ENCODE measurements at places on chromosomes 7 and 10.

DNA sequence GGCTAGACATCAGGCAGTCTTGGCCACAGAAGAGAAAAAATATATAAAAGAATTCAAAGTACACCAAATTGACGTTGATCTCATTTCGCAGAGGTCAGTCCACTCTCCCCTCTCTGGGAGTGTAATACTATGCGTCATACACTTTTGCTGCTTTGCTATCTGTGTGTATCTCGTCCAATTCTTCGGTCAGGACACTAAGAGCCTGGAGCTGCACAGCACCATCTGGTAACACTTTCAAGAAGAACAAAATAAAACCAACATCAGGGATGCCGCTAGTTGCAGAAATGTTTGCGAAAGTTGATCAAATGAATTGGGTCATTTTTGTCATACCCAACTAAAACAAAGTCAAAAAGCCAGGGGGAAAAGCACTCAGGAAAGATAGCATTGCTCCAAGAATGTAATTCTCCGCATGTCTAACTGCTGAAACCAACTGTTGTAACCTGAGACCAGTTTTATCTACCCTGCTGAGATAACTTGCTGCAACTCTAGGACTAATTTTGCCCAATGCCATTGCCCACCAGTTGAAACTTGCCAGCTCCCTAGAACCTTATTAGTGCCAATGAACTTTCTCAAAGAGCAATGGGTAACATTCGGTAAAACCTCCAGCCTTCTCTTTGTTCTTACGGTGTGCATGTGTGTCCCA, 23.0 kb downstream of the TMEM176A start:
- DNase-seq: no peak

DNA sequence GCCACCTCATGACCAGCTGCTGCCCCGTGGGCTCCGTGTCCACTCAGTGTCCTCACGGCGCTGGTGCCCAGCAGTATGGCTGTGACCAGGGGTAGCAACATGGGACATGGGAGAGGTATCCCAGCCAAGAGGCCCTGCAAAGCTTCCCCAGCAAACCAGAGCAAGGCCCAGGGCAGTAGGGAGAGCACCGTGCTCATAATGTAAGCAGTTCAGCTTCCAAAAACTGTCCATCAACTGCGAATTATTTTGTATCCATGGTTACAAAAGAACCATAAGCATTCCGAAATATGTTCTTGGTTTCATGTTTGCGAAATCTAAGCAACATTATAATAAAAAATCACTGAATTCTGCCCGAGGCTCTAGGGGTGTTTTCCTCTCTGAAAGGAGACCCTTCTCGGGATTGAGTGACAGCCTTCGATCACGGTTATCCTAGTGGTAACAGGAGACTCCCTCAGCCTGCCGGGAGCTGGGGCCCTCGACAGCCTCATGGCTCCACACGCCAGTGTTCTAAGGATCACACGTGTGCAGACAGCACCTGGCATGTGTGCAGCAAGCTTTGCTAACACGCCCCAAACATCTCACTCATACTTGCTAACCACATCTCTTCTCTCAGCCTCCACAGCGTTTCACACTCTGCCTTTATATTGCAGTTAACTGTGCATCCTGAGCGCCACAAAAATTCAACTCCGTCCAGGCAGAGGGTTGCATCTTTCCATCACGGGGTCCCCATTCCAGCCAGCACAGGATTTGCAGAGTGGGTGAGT, 117.6 kb downstream of the DIP2C start:
- DNase-seq: no peak

DNA sequence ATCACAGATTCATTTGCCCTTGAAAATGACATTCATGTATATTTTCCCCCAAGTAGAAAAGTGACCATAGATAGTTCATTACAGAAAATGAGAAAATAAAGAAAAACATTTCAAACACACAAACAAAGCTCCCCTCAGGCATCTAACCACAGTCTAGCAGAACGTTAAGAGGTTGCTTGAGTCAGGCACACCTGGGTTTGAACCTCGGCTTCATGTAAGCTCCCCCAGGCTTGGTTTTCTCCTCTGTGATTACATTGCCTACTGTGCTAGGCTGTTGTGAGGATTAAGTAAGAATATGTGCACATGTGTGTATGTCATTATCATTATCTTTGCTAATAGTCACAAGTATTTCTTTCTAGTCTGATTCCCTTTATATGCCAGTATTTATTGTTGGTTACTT, 9.1 kb downstream of the DNTT start:
- no peak for DNase-seq

- no peak for DNase-seq
These were observed 530.6 kb downstream of the TFEC start for GRCh38 chr7:115499956-115500355.

- DNase-seq: peak; percentile 66
These were observed 66.4 kb downstream of the HK1 start for GRCh38 chr10:69344591-69345252.

DNA sequence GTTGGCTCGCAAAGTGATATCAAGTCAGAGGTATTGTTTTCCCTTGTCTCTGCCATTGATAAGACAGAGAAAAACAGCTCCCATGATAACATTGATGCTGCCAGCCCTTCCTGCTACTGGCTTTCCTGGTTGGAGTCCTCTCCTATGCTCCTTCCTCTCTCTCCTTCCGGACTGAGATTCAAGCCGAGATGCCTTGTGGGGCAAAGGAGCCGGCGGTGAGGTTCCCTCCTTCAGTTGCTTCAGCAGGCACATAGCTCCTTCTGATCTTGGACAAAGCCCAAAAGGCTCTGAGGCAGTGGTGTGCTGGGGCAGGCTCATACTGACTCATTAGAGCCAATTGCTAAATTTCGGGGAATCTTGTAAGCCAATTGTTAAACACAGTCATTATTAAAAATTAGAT, 8.8 kb upstream of the ZCCHC24 start:
- no peak for DNase-seq

DNA sequence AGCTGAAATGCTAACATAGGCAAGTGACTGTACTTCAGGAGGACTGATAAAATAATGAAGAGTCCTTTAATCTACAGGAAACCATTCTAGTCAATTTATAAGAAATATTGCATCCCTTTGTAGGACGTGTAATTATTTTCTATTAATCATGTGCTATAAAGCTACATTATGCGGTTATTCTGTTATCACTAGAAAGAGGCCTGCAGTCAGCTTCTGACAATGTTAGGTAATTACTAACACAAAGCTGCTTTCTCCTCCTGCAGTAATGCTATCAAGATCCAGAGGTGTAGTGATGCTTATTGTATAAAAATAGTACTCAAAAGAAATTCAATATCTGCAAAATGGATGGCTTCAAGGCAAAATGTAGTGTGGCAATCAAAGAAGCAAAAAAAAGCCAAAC, 191.1 kb downstream of the SKAP2 start:
- DNase-seq: peak; percentile 60

DNA sequence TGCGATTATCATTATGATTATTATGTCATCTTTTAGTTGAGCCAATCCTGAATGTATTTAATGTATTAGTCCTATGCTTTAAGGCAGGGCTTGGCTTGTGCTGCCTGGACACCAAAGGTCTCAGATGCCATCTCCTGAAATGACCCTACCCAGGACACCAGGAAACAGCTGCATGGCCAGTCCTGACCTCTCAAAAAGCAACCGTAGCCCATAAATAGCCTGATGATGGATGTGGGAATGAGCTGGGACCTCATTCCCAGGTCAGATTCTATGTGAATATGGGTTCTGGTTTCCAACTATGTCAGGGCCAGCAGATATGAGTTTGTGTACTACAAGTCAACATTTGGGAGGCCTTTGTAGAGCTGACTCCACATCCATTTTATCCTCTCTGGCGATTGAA, 438.4 kb downstream of the NRG3 start:
- no peak for DNase-seq

DNA sequence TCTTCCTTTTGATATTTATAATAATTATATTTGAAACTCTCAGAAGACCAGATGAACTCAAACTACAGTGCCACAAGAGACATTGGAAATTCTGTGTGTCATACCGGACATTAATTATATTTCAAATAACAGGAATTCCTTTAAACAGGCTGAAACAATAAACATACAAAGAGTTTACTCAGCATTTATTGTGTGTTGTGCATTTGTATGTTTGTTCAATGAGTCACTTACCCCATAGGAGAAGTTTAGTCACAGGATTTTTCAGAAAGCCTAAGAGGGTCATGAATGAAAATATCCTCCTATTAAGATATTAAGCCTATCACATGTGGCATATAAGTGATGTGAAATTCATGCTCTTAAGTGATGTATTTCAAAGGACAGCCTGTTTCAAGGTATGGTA, 566.8 kb downstream of the CNTNAP2 start:
- DNase-seq: no peak

DNA sequence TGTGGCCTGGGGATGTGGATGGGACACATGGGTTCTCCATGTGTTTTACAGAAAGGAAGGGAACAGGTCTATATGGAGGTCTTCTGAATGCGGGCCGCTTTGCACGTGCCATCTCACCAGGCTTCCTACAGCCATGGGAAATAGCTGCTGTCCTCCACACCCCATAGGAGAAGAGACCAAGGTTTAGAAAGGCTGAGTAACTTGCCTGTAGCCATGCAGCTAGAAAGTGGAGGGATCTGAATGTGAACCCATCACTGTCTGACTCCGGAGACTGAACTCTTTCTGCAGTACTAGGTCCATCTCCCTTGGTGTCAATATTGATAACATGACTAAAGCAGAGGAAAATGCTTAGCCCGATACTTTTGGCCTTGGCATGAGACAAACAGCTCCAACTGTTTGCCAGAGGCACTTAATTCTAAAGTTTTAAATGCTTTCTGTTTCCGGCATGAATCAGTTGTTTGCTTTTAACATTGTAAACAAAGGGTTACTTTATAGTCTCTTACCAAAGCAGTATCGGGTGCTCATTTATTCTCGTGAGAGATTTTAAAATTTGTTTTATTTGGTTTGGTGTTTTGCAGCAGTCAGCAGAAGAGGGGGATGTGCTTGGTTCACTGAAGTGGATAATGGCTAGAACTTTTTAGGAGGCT, 64.8 kb upstream of the LOXL4 start:
- DNase-seq: no peak

- DNase-seq: peak; percentile 86
These were observed 24.6 kb upstream of the ITGA8 start for GRCh38 chr10:15744217-15744865.

DNA sequence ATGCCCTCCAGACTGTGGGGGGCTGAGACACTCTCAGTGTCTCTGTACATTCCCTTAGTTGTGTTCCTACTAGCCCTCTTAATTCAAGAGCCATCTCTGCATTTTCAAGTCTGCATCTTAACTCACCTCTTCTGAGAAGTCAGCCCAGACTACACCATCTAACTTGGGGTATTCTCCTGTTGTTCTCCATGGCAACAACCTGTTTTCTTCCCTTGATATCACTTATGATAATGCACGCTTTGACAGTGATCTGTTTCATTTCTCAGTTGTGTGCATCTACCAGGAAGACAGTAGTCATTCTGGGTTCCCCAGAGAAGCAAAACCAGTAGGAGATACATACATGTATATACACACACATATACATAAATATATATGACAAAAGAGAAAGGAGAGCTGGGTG, 707.3 kb upstream of the IGFBP3 start:
- DNase-seq: no peak

- peak; percentile 90 for DNase-seq
These were observed at the start of gene PIK3AP1 for GRCh38 chr10:96720422-96721206. Gene PIK3AP1, minus strand, starts transcription at chr10:96720514. Its CDS starts 120 bp downstream, at chr10:96720394.

DNA sequence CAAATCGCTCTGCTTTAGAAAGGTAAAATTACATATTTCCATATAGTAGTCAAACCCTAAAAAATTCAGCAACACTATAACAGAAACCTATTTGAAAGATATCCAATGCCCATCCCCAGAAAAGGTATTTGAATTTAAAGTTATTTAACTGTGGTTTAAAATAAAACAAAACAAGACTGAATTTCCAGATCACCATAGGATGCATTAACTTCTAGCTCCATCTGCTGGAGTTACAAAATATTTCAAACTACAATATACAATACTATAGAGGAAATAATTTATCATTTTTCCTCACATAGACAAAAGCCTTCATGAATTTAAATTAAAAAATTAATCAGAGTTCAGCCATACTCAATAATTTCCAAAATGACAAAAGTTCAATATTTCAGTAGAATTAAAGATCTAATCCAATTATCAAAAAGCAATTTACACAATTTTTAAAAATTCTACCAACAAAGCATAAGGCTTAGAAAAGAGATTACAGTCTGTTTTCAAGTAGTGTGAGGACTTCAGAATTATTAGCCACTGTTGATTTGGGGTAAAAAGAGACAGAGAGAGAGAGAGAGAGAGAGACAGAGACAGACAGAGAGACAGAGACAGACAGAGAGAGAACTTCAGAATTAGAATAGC, 75.9 kb downstream of the LMBR1 start:
- peak; percentile 68 for DNase-seq

DNA sequence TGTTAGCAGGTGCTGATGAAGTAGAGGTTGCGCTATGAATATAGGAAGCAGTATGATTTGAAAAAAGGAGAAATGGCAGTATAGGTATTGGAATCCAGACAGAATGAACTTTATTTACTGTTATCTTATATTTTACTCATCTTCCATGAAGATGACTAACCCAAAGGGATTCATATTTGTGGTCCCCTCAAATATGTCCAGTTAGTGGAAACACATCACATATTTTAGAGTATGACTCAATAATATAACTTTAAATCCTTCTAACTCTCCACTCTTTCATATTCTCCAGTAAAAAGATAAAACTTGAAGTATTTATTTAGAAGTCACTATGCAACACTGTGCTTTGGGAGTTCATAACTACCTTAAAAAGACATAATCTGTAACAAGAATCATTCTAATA, 286.5 kb upstream of the LRRTM3 start:
- no peak for DNase-seq

DNA sequence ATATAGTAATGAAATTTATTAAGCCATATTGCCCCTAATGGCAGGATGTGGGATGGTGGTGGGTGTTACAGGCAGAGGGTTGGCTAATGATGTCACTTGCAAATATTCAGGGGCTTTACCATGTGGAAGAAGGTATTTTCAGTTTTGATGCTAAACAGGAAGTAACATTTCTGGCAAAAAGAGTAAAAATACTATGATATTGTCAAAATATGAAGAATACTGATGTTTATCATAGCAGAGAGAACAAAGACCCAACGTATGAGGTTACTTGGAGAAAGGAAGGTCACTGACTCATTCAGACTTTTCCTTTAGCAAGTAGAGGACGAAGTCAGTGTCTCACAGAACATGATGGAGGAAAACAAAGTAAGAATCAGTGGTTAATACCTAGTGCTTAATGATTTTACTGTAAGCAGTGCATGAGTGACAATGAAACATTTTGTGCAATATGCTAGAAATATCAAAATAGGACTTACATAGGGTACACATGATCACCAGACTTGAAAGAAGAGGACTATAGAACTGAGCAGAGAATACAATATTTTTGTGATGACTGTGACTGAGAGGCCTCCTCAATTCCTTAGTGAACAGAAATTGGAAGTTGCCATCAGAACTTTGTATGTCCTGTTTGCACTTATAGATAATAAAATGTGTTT, 89.7 kb upstream of the STEAP4 start:
- peak; percentile 25 for DNase-seq

DNA sequence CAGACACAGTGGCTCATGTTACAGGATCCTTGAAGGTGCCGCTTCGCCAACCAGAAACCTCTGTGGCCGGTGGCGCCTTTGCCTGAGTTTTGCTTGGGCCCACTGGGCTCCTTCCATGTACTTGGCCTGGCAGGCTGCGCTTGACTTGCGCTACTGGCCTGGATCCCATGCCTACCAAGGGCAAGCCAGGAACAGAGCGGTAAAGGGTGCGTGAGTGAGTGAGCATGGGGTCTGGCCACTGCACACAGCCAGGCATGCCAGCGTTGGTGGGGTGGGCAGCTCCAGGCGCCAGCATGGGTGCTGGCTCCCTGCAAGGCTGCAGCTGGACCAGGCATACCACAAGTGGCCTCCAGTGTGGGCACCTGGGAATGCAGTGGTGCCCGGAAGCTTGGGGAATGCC, 16.3 kb upstream of the TSPAN15 start:
- DNase-seq: no peak

- DNase-seq: no peak
These were observed 261.1 kb downstream of the GFRA1 start for GRCh38 chr10:116011929-116012328.

Measured in hematopoietic multipotent progenitor cell treated with erythropoietin and hydrocortisone succinate and interleukin-3 and kit ligand, for 4 days (in vitro differentiated cells).